ENCODE measurements at places on chromosomes 5 and 9.

GRCh38 chr5:150530951-150531588, 23.1 kb downstream of the NDST1 start:
- no peak for DNase-seq

GRCh38 chr9:131260751-131261452, 15.4 kb downstream of the FAM78A start:
- DNase-seq = no peak

DNA sequence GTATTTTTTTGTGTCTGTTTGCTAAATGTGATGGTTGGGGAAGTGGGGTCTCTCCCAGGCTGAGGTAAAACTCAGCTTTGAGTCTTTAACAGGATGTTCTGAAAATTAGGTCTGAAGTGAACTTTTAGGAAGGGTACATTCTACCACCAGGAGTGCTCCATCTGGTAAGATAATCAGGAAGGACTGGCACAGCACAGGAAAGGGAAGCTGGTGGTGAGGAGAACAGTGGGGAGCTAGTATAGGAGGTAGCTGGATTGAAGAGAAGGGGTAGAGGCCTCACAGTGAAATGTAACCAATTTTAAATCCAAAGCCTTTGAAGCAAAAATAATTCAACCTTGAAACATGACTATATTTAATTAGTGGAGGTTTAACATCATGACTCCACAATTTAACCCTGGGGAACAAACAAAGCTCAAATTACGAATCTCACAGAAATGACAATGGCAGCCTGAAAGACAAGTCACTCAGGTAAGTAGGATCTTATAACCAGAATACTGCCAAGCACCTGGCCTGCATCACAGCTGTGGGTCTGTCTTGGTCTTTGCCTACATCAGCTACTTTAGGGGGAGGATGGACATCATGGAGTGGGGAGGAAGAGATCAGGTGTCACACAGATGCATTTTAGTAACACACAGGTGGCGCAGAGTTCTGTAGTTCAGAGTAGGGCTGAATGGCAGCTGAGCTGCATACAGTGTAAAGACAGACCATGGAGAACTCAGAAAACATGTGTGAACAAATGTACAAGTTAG, 445.3 kb downstream of the DMRT2 start:
- DNase-seq = no peak

DNA sequence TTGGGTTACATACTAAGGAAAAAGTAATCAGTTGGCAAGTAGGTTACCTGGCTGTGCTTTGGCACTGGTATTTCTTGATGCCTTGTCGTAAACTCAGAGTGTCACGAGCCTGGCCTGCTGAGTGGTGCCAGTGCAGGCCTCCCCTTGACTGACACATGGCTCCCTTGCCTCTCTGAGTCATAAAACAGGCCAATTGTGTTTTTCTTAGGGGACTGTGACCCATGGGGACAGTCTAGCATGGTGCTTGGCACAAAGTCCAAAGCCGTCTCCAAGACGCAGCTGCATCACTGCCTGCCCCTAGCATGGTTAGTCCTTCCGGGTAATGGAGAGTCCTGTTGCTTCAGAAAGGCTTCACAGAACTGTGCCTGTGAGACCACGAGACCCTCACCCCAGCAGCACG, 132.5 kb downstream of the MVB12B start:
- no peak for DNase-seq

- no peak for DNase-seq
Observed at GRCh38 chr5:149211566-149211965, 60.1 kb upstream of the AFAP1L1 start.

DNA sequence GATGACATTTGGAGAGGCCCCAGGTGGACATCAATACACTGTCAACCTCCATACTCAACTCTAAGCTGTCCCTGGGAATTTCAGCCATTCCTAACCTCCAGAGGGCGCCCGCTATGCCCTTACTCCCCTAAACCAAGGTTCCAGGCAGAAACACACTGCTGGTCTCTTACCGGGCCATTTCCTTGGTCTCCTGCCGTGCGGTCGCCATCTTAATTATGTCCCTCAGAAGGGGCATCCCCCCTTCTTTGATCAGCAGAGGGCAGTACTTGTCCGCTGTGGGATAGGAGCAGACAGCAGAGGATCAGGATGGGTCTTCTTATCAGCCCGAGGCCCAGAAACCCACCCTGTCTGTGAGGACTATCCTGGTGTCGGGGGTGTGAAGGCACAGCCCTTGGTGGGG, 9.3 kb upstream of the ZDHHC12 start:
- no peak for DNase-seq

- DNase-seq = no peak
Observed at GRCh38 chr9:27880156-27880555, 306.9 kb upstream of the C9orf72 start.

GRCh38 chr5:59049095-59049494, 466.2 kb downstream of the RAB3C start:
- no peak for DNase-seq

- no peak for DNase-seq
Observed at GRCh38 chr9:136690806-136691261, 3.6 kb upstream of the AGPAT2 start.

DNA sequence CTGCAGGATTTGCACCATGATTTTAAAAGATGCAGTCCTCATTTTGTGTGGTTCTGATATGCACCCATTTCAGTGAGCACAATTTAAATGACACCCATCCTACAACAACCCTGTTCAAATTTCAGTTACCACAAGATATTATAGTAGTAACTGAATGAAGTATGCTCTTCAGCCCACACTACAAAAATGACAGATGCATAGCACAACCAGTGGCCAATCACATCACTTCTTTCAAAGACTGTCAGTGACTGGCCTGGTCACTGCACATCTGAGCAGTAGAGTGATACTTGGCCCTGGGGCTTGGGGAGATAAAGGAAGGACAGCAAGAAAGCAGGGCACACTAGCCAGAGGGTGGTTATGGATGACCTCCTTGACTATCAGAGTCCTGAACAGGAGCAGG, 19.8 kb upstream of the IFNK start:
- DNase-seq = no peak

GRCh38 chr5:161396171-161396570, 150.4 kb downstream of the GABRB2 start:
- no peak for DNase-seq

GRCh38 chr5:179764056-179764455, 29.7 kb upstream of the LTC4S start:
- no peak for DNase-seq

GRCh38 chr5:42756606-42757601, at the start of gene CCDC152:
TSS of gene CCDC152 (plus strand) at chr5:42756818. CDS start at chr5:42759122, 2,304 bp downstream.
- DNase-seq = peak; percentile 36

DNA sequence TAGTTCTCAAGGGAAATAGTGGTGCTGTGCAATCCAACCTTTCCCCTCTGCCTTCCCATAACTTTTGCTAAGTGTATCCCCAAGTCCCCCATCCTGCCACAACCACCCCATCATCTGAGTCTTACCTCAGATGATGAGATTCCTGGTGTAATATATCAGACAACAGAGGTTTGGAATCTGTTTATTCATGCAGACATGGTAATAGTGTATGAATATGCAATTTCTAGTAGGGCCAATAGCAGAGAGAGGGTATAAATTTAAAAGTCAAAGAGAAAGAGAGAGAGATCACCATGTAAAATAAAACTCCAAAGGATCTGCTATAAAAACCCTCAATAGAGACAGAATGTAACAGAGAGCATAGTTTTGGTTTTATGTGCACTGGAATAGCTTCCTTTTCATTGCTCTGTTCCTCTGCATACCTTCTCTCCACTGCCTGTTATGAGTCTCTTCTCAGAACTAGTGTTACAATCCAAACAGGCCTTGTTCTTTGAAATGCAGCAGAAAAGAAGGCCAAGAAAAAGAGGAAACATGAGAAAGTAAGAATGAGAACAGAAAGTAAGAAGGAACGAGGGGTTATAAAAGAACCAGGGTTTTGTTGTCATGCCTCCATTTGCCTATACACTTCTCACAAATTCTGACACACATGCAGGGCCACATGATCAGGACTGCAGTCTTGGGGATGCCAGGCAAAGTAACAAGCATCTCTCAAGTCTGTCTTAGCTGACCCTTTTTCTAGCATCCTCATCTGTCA, 278.0 kb downstream of the CETN3 start:
- DNase-seq = no peak

GRCh38 chr9:97293207-97293721, 14.2 kb upstream of the CCDC180 start:
- no peak for DNase-seq

DNA sequence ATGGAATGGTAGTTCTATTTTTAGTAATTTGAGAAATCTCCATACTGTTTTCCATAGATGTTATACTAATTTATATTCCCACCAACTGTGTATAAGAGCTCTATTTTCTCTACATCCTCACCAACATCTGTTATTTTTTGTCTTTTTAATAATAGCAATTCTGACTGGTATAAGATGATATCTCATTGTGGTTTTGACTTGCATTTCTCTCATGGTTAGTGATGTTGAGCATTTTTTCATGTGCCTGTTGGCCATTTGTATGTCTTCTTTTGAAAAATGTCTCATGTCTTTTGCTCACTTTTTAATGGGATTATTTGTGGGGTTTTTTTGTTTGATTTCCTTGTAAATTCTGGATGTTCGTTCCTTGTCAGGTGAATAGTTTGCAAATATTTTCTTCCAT, 154.4 kb downstream of the ZSWIM6 start:
- no peak for DNase-seq

GRCh38 chr5:175868348-175868723, 3.0 kb upstream of the CPLX2 start:
- DNase-seq = no peak

- no peak for DNase-seq
Observed at GRCh38 chr5:31706186-31706585, 67.3 kb downstream of the PDZD2 start.

GRCh38 chr5:143758750-143759149, 53.2 kb upstream of the HMHB1 start:
- DNase-seq = no peak

DNA sequence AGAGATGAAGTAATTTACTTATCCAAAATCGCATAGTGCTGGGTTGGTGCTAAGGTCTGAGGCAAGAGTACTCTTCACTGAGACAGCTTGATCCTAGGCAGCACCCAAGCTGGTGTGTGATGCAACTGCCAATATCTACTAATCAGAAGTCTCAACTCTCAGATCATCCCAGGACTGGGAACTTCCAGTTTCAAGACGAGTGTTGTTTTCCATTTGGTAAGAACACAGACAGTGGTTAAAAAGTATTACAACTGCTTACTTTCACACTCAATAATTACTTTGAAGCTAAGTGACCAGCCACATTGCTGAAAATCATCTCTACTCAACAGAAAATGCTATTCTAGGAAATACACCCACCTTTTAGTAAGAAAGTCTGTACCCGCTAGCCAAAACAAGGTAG, 45.3 kb downstream of the FBXW11 start:
- DNase-seq = no peak

DNA sequence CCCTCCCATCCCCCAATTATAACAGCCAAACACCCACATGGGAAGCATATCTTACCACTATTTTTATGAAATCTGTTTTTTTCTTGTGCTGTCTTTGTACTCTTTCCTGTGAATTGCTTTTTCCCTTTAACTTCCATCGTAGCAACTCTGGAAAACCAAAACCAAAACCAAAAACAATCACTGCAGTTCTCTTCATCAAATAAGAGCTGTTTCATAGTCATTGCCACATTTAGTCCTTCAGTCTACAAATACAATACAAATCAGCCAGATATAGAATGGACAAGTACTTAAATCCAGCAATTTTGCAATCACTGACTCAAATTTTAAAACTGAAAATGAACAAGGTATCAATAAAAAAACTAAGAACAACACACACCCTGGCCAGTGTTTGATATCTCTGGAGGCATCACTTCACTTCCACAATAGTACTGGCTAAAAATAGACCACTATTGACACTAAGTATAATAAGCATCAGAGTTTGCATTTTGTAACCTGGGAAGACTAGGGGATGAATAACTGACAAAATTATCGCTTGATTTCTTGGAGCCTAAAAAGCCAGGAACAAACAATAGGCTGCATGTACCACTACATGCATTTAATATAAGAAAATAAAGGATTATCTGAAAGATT, 5.4 kb downstream of the PUM3 start:
- DNase-seq = no peak

DNA sequence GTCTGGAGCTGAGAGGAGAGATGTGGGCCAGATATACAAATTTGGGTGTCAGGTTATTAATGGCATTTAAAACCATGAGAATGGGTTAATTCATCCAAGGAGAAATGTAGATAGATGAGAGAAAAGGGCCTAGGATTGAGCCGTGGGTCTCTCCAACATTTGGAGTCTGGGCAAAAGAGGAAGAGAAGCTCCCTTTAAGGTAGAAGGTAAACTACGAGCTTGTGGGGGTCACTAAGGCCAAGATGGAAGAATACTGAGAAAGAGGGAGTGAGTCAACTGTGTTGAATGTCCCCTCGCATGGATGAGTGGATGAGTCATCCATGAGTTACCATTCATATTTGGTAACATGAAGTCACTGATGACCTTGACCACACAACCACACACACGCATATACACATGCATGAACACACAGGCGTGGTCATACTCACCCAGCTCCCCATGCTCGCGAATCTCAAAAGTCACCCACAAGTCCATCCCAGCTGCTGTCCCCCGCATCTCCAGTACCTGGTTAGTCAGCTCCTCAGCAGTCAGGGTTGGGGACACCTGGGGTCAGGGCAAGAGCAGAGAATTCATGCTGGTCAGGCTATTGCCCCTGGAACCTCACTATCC, 6.8 kb upstream of the FCHSD1 start:
- no peak for DNase-seq

Data from stimulated activated CD4-positive, alpha-beta T cell treated with anti-CD3 and anti-CD28 coated beads, Interleukin-12 subunit alpha, Interleukin-12 subunit beta, amount 100 ng/mL, for 24 hours (primary cell).